ENCODE measurements at places on chromosomes 3 and 15.

DNA sequence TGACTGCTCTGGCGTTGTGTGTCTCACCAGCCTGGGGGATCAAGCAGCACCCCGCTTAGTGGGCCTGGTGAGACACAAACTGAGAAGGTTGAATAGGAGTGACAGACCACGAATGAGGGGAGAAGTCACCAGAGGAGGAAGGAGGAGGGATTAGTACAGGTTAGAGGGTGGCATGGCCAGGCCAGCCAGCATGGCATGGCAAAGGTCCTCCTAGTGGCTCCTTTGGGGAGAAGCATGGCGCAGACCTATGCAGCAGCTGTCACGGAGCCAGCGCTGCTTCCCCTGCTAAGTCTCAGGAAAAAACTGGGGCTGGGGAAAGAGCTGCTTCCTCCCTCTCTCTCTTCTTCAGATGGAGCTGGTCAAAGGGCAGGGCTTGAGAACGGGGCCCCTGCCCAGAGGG, 48.6 kb downstream of the ZDHHC3 start:
- no peak for DNase-seq

DNA sequence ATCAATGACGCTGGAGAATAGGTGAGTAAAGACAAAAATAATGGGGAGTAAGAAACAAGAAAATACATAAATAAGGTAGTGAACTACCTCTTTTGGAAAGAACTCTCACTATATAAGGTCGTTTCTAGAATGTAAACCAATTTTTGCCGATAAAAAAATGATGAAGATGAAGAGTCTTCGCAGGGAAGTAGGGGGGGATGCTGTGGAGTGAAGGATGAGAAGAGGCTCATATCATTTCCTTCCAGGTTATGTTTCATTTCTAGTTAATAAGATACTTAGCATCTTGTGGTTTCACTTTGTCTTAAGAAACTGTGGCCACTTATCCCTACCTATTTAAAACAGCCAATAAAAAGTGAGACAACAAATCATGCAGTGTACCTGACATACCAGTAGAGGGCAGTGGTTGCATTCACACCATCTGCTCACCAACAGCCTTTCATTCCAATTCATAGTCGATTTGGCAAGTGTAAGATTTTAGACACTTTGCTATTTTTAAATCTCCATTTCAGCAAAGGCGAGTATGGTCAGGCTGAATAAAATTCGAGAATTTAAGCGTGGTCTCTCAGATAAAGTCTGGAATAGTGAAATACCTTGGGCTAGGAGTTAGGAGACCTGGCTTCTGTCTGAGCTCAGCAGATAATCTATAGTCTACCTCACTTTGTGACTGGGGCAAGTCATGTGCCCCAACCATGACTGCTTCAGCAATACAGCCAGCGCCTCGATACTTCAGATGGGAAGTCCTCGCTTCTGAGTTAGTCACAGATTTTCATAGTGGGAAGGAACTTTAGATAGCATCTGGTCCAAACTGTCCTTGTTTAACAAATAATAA, 28.9 kb upstream of the ICE2 start:
- DNase-seq = peak; percentile 85

DNA sequence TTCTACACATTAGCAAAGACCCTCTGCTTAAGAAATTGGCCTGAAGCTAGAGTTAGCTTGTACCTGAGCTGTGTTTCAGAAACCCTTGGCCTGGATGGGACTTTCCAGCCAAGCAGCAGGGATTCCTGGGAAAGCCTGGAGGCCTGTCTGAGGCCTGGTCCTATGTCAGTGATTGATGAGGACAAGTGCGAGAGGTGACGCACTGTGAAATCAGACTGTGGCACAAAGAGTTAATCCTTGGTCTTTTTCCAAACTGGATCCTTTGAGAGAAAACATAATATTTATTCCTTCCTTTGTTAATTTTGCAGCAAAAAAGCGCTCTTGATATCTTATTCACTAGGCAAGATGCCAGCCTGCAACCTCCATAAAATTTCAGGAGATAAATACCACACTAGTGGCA, 225.0 kb upstream of the ATP11B start:
- DNase-seq = peak; percentile 91

- DNase-seq = no peak
These were observed 323.3 kb downstream of the CLSTN2 start for GRCh38 chr3:140258222-140258724.

DNA sequence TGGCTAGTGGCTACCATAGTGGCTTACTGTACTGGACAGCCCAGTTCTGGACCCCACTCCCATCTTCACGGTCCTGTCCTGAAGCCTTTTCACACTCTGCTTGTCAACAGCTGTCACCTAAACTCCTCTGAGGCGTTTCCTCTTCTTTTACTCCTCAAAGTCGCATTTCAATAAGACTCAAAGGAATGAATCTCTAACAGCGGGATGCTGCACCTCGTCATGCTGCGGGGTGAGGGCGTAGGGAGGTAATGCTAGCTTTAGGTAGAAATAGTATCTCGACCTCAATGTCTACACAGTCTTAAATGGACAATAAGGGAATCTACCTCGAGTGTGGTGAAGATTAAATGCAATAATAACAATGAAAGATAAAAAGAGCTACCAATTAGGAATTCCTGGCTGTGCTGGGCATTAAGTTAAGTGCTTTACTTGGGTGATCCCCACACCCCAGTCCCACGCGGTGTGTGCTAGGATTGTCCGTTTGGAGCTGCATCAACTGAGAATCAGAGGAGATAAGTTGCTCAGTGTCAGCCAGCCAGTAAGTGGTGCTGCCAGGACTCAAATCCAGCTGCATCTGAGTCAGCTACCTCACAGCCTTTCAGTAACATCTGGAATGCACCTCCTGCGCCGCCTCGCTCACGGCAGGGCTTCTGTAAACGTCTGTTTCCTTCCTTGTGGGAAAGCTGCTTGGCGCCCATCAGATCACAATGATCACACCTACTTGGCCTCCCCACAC, 14.0 kb downstream of the PLA2G4D start:
- DNase-seq = no peak

DNA sequence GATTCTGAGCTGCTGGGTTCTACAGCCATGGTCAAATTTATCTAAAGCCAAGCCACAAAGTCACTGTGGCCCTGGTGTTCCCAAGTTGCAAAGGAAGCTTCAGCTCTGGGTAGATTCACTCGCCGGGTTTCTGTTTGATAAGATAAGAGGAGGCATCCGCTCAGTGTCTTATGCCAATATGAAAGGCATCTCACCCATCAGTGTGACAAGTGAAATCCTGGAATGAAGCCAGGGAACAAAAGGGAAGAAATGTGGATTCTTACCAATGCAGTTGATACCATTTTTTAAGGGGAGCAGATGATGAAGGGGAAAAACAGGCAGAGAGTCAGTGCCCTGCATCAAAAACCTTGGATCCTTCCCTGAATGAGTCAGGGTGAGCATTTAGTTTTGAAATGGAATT, 2.8 kb upstream of the CPNE4 start:
- no peak for DNase-seq

DNA sequence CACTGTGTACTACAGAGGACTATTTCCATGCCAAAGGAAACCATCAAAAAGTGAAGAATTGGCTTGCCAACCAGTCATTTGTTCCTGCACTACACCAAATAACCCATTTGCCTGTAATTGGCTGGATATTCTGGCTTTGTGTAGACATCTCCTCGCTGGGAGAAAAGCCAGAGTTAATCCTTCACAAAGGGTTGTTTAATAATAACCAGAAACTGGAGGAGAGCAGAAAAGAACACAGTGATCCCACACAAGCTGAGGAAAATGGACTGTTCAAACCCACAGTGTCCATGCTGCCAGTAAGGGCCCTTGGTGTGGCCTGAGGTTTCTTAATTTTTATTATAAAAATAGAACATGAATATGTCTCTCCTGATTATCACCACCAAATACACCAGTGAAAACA, 294.0 kb downstream of the RORA start:
- DNase-seq = no peak

DNA sequence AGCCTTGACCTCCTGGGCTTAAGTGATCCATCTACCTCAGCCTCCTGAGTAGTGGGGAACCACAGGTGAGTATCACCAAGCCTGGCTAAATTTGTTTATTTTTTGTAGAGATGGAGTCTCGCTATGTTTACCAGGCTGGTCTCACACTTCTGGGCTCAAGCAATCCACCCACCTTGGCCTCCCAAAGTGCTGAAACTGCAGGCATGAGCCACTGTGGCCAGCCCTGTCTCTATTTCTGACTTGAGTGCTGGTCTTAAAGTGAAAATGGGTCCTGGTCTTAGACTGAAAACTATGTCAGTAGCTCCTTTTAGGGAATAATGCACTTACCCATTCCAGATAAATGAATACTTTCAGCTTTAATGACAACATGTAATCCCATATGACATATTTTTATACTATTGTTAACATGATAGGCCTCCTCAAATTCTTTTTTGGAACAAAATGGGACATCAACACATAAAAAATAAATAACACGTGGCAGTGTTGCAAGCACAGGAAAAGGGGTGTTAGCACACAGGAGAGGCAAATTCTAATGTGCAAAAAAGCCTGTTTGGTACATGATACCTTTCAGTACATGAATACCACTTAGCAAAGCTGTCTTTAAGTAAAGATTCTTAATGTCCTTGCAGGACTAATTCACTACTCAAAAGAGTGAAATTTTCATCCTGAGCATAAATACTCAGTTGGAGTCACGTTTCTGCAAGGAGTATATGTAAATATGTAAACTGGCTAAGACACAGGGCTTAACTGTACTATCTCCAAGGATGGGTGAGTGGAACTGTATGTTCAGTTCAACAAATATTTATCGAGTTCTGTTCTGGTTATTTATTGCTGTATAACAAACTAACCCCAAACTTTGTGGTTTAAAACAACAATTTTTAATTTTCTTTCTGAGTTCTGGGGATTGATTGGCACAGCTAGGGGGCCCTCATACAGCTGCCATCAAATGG, 194.7 kb downstream of the NR1D2 start:
- no peak for DNase-seq

GRCh38 chr3:195873281-195873887, 35.0 kb downstream of the TNK2 start:
- DNase-seq = no peak

GRCh38 chr15:67322481-67322880, 67.9 kb downstream of the IQCH start:
- no peak for DNase-seq

GRCh38 chr3:26590919-26591484, 31.6 kb upstream of the LRRC3B start:
- no peak for DNase-seq

GRCh38 chr3:11154036-11154952, at the start of gene HRH1:
Gene HRH1 (plus strand): TSS chr3:11154493. CDS start chr3:11259038, 104,545 bp downstream.
- DNase-seq = peak; percentile 8

DNA sequence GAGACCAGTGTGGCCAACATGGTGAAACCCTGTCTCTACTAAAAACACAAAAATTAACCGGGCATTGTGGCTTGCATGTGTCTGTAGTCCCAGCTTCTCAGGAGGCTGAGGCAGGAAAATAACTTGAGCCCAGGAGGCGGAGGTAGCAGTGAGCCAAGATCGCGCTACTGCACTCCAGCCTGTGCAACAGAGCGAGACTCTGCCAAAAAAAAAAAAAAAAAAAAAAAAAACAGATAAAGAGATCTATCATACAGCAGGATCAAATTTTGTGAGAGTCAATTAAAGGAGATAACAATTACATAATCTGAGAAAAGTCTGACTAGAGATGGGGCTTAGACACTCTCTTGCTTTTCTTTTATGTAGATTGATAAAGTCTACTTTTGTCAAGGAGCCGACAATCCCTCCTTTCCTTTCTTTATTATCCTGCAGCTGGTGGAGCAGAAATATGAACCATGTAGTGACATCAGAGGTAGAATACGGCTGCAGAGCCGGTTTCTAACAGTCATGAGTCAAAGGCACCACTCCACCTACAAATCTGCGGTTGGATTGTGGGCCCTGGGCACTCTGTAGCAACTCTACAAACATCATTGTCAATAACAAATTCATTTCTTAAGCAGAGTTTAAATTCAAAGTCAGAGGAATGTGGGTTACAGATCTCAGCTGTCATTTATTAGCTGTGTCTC, 9.0 kb downstream of the C2CD4A start:
- DNase-seq = peak; percentile 90

DNA sequence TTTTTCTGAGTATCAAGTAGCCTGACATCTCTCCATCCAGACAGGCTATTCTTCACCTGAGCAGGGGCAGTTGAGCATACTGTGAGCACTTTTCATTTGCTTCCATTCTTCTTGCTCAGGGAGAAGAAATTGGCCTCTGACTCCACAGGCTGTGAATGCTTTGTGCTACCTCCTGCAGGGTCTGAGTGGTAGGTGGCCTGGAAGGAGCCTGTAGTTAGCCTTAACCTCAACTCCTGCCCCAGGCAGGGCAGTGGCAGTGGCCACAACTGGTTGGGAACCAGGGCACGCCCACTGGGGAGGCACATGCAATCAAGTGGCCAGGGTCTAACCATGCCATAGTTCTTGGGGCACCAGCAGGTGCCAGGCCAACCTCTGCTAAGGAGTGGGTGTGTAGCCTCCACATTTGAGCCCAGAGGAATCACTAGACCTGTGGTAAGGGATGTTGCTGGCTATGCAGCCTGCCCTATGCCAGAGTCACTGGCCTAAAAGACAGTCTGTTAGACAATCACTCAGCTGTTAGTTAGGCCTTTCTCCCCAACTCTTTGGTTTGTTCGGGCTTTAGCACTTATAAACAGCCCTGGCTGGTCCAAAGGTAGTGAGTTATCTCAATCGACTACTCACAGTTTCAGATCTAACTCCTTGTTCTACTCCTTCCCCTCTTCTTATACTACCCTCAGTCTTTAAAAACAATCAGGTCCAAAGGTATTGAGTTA, 7.4 kb downstream of the C3orf62 start:
- DNase-seq = no peak

- DNase-seq = no peak
These were observed 3.2 kb upstream of the RAD51 start for GRCh38 chr15:40691737-40692136.

DNA sequence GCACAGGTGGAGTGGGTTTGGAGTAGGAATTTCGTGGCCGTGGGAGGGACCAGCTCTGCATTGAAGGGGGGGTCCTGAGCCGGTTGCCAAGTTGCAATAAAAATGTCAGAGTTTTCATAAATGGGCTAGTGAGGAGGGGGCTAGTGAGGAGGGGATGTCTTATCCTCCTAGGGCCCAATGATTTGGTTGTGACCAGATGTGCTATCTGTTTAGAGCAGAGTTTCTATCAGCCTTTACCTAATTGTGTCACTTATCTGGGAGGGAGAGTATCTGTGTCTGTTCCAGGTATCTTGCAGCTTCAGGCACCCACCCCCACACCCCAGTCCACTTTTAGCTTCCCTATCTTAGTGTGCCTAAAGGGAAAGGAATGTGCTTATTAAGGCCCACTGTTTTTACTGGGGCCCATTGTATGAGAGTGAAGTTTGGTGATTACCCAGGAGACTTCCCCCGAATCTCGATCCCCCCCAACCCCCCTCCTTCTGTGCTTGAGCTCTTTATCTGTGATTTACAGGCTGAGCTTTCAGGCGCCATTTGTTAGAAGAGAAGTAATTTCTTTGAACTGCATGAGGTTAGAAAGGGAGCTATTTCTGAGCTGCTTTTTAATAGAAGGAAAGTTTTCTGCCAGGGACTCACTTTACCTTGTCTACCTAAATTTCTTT, 42.6 kb downstream of the PPCDC start:
- DNase-seq = no peak

DNA sequence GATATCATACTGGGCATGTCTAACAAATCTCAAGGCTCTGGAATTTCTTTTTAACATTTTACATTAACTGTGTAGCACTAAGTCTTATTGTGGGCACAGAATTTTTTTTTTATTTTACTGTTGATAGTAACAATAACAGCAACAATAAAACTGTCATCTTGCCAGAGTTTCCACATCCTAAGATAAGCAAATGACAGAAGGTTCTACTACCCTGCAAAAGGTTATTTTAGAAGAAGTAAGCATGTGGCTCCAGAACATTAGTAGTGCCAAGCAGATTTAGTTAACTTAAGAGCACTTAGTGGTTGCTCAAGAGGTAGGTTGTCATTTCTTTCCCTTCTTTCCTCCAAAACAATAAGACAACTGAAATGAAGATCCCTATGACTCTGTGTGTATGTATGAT, 743.0 kb upstream of the CBLB start:
- DNase-seq = no peak

All from NCI-H1105 treated with DMSO at 0.1 percent for 48 hours (cell line).